ENCODE measurements at places on chromosomes 5 and 9.

GRCh38 chr9:131923766-131924165, 155.9 kb downstream of the MED27 start:
- DNase-seq = no peak

DNA sequence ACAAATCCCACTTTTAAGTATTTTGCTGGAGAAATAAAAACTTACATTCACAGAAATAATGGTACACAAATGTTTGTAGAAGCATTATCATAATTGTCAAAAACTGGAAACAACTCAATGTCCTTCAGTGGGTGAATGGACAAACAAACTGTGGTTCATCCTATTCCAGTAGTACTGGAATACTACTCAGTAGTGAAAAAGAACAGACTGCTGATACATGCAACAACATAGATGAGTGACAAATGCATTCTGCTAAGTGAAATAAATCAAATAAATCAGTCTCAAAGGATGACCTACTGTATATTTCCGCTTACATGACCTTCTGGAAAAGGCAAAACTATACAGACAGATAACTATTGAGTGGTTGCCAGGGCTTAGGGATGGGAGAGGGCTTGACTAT, 114.1 kb downstream of the ANKRD55 start:
- DNase-seq = no peak

- no peak for DNase-seq
These were observed 40.9 kb downstream of the VLDLR start for GRCh38 chr9:2662496-2662895.

- no peak for DNase-seq
These were observed 82.7 kb downstream of the PTPDC1 start for GRCh38 chr9:94166976-94167346.

DNA sequence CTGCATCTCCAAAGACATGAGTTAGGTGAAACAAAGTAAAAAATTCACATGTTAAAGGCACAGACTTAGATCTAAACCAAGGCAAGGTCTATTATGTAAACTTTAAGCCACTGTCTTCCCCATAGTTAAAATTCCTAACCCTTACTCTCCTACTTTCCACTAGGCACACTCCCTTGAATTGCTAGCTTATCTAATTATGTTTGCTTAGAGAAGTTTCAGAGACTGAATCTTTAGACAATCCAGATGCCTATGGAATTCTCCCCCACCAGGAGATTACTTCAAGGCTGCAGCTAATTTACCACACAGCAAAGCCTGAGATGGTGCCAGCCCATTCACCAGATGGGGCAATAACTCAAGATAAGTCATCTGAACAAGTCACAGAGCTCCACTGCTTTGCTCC, 803.1 kb upstream of the COX7C start:
- no peak for DNase-seq

- no peak for DNase-seq
These were observed 218.8 kb upstream of the MSX2 start for GRCh38 chr5:174505621-174506020.

- DNase-seq = no peak
These were observed 148.3 kb upstream of the MSX2 start for GRCh38 chr5:174576042-174576441.

DNA sequence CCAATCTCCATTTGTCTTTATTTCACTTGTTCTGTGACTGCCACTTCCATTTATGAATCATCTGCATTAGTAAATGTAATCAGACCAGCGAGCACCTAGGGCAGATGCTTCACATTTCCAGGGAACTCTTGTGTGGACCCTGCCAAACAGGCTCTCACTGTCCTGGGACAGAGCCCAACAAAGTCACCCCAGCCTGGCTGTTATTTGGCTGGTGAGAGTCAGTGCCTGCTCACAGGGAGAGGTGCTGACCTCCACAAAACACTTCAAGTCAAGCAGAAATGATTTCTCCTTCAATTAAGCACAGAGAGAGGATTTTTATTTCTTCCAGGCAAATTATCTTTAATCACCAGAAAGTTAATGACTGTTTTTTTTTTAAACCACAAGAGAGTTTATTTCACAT, 568.0 kb downstream of the MTRR start:
- no peak for DNase-seq

- no peak for DNase-seq
These were observed 153.4 kb downstream of the SLC12A2 start for GRCh38 chr5:128237000-128237399.

- no peak for DNase-seq
These were observed 60.0 kb downstream of the SNX18 start for GRCh38 chr5:54577528-54577927.

- DNase-seq = no peak
These were observed 51.9 kb downstream of the KLF4 start for GRCh38 chr9:107437716-107438115.

DNA sequence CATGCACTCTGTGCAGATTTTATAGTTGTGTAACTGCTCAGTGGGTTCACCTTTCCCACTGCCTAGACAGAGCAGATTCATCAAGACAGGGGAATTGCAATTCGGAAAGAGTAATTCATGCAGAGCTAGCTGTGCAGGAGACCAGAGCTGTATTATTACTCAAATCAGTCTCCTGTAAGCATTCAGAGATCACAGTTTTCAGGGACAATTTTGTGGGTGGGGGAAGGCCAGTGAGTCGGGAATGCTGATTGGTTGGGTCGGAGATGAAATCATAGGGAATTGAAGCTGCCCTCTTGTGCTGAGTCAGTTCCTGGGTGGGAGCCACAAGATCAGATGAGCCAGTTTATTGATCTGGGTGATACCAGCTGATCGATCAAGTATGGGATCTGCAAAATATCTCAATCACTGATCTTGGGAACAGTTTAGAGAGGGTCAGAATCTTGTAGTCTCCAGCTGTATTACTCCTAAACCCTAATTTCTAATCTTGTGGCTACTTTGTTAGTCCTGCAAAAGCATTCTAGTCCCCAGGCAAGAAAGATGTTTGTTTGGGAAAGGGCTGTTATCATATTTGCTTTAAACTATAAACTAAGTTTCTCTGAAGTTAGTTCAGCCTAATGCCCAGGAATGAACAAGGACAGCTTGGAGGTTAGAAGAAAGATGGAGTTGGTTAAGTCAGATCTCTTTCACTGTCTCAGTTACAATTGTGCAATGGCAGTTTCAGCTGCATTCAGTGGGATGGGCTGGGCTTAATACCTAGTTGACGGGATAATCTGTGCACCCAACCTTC, 12.7 kb upstream of the SVEP1 start:
- DNase-seq = no peak

DNA sequence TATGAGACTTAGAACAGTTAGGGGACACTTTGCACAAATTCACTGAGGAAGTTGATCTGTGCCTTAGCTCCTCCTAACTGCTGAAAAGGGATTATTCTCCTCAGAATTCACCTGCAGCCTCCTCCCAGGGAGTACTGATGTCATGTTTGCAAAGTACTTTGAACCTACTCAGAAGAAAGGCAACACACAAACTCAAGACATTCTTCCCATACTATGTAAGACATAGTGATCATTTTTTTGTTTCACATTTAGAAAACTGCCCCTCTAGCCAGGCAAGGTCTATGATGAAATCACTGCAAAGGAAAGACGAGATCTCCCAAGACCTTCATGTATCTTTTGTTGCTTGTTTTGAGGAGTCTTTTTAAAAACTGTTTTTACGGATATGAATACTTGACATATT, 10.6 kb upstream of the VLDLR start:
- DNase-seq = no peak

DNA sequence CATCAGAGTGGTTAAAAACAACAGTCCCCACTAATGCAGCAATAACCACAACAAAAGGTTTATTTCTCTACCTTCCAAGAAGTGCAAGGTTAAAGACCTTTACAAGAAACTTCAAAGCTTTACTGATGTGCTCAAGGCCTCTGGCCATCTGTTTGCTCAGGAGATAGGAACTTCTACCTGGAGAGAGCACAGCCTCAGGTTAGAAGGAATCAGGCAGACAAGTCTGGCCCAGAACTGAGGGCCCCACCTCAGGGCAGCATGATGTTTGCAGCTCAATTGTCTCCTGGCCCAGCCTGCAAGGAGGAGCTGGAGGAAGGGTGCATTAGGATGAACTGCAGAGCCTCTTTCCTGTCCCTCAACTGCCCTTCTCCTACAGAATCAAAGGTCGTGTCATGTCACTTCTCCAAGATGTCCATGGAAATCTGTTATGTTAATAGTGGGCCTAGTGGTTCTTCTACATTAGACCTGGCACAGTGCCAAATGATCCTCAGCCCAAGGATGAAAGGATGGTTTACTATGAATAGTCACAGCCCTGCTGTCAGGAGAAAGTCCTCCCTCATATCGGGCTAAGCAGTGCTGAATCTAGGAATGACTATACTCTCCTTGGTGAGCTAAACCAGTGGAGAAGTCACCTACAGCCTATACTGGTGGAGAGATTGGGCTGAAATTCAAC, 98.9 kb upstream of the NTRK2 start:
- no peak for DNase-seq

DNA sequence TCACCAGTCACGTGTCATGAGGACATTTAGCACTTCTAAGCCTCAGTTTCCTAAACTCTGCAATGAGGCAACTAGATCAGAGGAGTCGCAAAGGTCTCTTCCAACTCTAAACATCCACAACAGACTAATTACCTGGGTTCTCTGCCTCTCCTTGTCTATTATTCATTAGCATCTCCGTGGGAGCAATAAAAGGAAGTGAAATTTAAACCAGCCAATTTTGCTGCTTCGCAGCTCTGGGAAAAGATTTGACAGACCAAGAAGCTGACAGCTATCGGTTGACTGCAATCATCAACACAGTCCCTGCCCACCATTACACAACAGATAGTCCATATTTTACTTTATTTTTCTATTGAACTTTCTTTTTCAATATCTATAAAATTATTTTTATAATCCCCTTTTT, 308.9 kb downstream of the NR2F1-AS1 start:
- no peak for DNase-seq

GRCh38 chr5:139565411-139566305, 4.5 kb downstream of the UBE2D2 start:
- DNase-seq = no peak

DNA sequence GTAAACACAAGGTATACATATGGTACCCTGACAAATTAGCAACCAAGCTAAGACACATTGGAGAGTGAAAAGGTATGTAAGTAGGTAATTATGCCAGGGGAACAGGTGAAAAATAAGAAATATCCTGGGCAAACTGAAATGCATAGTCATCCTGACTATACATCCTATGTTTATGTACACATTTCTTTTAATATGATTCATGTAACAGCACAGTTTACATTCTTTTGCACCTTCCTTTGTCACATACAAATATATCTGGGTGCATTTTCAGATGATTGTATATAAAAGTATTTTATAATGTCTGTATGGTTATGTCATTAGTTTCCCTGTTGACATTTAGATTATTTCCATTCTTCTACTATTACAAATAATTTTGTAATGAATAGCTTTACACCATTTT, 1146.9 kb downstream of the EFNA5 start:
- DNase-seq = no peak

GRCh38 chr9:101480386-101480785, 44.8 kb upstream of the ALDOB start:
- DNase-seq = no peak

- no peak for DNase-seq
These were observed 181.8 kb upstream of the PITX1 start for GRCh38 chr5:135215617-135216470.

DNA sequence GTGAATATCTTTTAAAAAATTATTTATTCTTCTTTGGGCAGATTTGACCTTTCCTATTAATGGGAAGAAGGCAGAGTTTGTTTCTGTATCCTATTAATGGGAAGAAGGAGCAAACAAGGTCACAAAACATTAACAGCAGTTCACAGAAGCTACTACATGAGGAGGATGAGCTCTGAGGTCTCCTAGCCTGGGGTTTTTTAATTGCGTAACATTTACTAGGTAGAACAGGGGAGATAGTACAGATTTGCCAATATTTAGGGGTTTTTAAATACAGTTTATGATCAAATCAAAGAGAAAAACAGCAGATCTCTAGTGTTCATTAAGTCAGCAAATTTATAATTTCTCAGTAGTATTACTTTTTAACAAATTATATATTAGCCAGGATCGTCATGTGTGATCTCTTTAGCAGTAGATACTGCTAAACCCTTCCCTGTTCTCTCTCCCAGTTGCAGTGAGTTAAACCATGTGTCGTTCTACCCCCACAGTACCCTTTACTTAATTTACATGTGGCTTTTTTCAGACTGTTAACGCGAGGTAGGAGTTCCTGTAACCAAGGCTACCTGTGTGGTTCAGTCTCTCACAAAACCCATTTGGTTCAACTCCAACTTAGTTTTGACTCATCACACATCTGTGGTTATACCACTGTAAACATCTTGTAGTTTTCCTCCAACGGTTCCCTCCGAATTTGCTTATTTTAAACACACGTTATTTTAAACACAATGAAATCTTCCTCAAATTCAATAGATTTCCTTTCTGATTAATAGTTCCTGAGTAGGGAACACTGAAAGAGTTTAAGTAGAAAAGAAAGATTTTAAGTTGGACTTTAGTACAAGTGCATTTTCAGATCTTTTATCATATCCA, 13.3 kb downstream of the SLC25A46 start:
- DNase-seq = no peak

- no peak for DNase-seq
These were observed 6.9 kb upstream of the COL5A1 start for GRCh38 chr9:134634667-134635230.

DNA sequence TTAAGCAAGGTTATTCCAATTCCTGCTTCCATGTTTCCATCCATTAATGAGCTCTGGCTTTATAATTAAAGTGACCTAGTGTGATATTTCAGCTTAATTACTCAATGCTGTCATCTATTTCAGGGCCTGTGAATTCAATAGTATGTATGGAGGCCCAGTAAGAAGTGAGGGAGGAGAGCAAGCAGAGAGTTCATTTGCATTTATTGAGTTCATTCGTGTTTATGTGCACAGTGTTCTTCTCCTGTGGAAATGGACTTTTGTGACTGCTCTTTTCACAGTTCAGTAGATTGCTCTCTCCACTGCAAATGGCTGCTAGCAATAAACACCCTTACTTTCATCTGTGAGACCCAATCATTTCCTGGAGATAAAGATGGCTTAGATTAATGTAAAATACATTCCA, 130.9 kb downstream of the CEMIP2 start:
- no peak for DNase-seq

DNA sequence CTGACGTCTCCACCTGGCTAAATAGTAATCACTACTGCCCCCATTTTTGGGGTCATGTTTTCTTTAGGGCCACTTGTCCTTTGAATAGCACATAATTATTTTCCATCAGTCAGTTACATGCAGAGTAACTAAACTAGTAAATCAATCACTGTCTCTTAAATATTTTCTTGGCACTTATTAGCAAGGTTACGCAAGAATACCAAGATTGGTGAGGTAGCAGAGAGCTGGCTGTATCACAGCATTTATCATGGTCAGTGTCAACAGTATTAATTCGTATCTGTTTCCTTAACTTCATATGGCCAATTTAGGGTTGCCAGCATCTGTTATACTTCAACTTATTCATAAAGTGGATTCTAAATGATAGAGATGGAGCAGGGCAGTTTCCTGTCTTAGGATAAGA, 346.8 kb upstream of the FAM174A start:
- DNase-seq = no peak

GRCh38 chr5:58107704-58108103, 352.2 kb downstream of the PLK2 start:
- DNase-seq = no peak

GRCh38 chr9:4021621-4022213, 278.2 kb downstream of the GLIS3 start:
- DNase-seq = no peak
